GM06990 (cell line): ENCODE measurements at places on chromosomes 5 and 9.

- no peak for DNase-seq
Measured at GRCh38 chr5:43017428-43017815, 22.7 kb downstream of the ANXA2R start.

DNA sequence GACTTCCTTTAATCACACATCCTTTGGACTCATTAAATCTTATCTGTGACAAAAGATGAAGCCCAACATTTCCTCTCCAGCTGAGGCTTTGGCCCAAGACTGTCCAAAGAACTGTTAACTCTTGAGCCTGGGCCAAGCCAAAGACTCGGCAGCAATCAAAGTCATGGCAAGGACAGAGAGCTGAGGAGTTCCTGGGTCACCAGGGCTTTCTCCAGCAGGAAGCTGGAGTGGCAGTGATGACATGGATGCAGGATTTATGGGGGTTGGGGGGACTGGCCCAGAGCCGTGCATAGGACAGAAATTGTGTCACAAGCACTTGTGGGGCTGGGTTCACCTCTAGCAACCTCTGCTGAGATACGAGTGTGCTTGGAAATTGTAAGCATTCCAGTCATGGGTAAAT lies 440.3 kb downstream of the PLK2 start:
- DNase-seq: no peak

DNA sequence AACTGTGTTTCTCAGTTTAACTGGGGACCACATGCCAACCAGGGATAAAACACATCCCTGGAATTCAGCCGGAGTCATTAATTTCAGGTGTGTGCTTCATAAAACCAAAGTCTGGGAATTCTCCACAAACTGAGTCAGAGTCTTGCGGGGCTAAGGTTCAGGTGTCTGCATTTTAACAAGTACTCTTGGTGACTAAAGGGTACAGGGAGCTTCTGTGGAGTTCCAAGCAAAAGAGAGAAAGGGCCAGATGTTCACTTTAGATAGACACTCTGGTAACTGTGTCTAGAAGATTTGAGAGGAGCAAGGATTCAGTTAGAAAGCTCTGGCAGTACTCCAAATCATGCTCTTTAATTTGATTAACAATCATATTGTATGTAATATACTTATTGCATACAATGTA lies 4.0 kb downstream of the NADK2 start:
- DNase-seq: no peak

GRCh38 chr9:121613009-121613752 lies 38.3 kb upstream of the DAB2IP start:
- DNase-seq: no peak

- DNase-seq: no peak
Measured at GRCh38 chr5:180381428-180381827, 28.3 kb upstream of the GFPT2 start.

DNA sequence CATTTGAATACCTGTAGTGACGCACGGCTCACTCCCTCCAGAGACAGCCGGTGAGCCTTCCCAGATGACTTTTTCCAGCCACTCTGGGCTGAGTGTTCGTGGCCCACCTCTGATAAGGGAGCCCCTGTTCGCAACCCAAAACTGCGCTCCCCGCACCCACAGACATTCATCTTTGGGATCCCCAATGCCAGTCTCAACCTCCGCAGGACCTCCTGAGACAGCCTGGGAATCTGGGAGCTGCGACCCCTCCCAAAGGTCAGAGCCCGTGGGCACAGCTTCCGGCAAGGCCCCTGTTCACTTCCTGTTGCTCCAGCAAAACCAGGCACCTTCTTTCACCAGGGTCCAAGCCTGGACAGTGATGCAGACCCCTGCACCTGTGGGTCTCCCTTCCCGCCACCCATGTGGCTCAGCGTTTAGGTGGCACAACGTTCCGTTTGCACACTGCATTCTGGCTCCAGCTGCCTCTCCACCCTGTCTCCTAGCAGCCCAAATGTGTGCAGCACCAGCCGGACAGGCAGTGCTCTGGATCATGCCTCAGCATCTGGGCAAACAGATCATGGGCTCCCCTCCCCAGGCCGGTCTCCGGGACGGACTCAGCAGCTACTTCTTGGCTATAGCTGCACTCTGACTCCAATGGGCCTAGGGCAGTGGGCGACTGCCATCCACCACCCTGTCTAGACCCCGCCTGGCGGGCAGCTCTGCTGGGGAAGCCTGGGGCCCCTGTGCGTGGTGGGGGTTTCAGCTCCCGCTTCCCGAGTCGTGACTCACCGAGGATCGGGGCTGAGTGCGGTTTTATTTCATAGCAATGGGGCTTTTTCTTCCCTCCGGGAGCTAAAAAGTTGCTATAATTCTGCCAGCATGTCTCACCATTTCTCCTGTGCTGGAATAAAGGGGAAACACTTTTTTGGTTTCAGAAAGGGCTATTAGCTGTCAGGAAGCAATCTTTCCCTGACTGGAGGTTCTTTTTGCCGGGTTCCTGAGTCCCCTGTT lies 156.0 kb downstream of the OLFM1 start:
- DNase-seq: no peak

DNA sequence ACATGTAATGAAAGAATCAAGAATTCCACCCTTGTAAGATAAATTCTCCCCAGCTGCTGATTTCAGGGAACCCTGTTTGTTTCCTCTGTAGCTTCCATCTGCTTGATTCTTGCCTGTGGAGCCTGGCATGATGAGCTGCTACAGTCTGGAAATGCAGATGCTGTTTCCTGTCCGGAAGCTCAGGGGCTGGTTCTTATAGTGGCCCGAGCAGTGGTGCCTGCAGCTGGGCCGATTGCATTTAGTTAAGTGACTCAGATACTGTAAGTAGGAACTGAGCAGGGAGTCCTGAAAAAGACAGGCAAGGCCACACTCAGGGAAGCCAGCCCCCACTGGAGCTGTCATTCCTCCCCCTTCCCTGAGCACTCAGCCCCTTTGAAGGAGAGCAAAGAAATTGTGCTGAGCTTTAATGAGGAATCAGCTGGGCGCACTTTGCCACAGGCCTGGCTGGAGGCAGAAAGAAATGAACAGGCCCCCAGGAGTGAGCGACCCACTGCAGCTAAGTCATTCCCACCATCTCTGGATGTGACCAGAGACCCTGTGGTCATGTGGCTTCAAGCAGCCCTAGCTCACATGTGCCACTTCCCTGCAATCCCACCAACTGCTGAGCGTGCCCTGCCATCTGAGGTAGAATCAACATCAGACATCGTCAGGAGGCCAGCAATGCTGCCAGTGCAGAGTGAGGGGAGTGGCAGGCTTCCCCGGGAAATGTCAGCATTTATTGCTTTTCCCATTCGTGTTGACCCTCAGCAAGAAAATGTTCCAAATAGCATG lies 206.0 kb upstream of the WWC1 start:
- no peak for DNase-seq

DNA sequence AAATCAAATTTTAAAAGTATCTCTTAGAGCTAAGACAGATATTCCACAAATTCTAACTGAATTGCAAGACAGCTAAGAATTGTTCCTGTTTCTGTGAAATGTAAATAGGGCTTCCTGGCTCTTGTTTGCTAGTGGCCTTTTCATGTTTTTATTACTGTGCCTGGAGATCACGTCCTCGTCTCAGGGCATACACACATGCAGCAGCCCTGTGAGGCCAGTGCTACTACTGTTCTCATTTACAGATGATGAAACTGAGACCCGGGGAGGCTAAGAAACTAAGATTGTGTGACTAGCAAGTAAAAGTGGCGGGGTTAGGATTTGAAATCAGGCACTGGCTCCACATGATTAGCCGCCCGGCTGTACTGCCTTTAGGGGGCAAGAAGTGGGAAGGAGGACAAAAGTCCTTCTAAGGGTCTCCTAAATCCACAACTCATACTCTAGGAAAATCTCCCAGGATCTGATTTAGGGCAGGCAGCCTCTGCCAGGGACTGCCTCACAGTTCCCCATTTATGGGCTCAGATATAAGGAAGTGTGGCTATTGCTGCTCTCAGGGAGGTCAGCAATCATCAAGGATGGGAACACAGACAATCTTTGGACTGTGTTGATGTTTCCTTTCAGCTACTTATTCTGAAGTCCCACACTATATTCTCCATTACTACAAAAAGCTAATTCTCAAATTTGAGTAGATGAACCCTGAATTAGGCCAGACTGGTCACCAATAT lies 7.9 kb downstream of the PRUNE2 start:
- DNase-seq: no peak

DNA sequence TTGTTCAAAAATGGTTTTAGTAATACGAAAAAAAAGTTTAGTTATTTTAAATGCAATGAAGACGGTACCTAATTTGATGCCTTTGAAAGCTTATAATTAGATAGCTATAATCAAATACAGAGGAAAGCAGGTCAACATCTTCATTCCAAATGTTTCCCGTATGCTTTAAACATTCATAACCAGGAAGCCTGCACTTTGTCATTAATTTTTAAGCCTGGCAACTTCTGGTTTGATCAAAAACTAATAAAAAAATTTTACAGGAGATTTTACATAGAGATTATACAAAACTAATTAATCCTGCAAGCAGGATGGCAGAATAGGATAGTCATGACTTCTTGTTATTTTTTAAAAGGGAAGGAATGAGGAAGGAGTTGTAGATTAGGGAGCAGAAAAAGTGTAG lies 353.0 kb downstream of the FBXL17 start:
- DNase-seq: no peak

DNA sequence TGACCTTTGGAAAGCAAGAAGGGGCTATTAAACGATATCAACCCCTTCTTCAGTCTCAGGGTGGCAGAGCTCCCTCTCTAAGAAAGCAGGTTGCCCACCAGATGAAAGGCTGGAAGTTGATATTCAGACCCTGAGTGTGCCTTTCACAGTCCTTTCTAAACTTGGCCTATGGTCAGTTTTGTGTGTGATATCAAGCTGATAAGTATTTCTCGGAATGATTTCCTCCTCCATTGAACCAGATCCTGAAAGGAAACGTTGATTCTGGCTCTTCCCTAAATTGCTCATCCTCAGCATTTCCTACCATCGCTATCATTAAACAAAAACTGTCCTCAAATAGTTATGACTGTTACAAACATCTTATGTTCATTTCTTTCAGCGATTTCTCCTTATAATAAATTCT lies 130.4 kb downstream of the CEMIP2 start:
- no peak for DNase-seq

DNA sequence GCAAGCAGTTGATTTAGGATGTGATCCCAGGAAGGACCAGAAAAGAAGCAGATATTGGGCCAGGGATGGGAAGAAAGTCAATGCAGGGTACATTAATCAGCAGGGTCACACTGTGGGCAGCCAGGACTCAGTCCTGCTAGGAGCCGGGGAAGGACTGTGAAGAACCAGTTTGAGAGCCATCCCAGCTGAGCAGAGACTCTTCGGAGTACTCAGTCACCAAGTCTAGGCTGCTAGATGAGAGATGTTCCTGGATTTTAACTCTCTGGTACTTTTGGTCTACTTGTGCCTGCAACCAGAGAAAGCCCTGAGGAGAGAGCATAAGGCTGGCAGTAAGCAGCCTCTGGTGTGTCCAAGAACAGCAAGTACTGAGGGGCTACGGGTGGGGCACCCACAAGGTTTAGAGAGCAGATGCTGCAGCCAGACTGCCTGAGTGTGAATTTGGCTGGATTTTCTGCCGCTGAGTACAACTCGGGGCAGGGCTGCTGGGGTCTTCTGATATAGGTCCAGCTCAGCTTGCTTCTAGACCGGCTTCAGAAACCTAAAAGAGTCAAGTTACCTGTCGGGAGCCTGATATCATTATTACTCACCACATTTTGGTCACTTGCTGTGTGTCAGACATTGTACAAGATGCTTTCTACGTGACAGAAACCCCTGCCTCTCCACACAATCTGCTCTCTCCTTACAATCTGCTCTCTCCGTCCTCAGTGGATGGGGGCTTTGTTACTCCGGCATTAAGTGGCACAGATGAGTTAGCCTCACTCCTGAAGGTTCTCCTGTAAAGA lies 250.2 kb upstream of the GAS1 start:
- no peak for DNase-seq

GRCh38 chr5:78611126-78611605 lies 37.4 kb downstream of the LHFPL2 start:
- no peak for DNase-seq
